ENCODE measurements at places on chromosomes 5 and 9. TPM values are rescaled to one million over a fixed set of nuclear protein-coding genes. Genes with fewer than 3 reads are reported as not detected.

GRCh38 chr5:131394128-131394527 is 130.3 kb downstream of the CDC42SE2 start:
- DNase-seq, result peak; percentile 34

CDKN2A gene
- total RNA-seq, result 0.97 TPM

- no peak for DNase-seq
These were observed 269.6 kb upstream of the RIOK2 start for GRCh38 chr5:97452646-97453045.

FOXD4 gene
- total RNA-seq, result 0.16 TPM

GRCh38 chr5:180353980-180354452 is 880 bp upstream of the GFPT2 start:
- DNase-seq, result no peak

GRCh38 chr5:19853616-19854240 is 134.3 kb downstream of the CDH18 start:
- no peak for DNase-seq

ECM2 gene
- total RNA-seq, result not detected

DNA sequence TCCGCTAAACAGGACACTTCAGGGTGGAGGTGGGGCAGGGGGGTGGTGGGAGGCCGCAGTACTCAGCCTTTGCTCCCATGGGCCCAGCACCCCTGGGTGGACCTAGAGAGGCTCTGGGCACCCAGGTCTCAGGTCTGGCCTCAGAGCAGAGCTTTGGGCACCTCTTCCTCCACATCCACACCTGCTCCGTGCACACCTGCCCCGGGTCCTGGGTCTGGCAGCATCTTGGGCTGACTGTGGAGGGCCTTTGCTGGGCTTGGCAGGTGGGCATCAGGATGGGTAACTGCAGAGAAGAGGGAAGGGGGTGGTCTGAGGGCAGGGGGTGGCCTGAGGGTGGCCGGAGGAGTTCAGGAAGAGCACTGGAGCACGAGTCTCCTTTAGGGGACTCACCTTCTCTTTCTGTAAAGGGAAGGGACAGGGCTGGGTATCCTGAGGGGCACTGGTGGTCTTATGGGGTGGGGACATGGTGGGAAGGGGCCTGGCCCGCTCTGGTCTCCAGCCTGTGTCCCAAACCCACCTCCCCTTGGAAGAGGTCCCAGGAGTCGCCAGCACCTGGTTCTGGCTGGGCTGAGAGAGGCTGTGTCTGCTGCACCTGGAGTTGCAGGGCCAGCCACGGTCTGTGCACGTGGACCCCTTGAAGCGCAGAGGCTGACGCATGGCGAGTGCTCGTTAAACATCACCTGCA is 106.7 kb upstream of the IER5L start:
- no peak for DNase-seq

PALM2AKAP2 gene
- not detected for total RNA-seq

MYORG gene
- 3.6 TPM for total RNA-seq

- DNase-seq, result no peak
These were observed 179.0 kb downstream of the EBF1 start for GRCh38 chr5:158920736-158921135.

OR1J4 gene
- total RNA-seq, result not detected

DNA sequence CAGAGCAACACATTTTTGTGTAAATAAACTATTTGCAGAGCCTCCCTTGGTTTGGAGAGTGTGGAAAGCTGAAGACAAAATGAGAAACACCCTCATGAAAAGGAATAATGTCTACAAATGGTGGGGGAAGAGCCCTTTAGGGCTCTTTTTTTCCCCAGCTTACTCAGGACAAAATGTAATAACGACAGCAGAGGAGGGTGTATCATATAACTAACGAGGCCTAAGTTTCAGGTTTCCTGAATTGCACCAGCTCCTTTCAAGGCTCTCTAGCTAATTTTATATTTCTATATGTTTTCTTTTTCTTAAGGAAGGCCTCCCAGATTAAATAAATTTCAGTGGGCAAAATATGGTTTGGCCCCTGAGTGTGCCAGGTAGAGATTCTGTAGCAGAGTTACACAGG is 116.3 kb downstream of the FEM1C start:
- no peak for DNase-seq

TMEM252 gene
- not detected for total RNA-seq

DNA sequence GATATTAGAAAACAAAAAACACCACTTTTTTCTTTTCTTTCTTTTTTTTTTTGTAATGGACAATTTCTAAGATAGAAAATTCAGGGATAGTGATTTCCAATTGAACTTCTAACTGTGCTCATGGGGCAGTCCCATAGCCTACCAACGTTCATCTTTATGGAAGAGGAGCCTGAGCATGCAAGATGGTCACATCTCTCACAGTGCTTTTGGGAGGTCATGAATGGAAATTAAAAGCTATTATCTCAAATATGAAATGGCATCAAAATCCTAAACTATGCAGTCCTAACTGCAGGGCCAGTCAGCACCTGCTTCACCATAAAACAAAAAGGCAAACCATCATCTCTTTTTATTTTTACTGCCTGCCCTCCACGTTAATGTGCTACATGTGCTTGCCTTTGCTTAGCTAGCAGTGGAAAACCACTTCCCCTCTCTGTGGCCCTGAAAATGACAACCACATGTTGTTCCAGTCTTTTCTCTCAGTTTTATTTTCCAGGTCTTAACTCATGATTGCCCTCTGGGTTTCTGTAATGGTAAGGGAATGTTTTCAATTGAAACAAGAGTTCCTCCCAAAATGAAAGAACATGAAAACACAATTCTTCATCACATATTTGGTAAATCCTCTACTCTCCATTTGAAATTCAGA is 16.7 kb downstream of the IFNB1 start:
- DNase-seq, result peak; percentile 18

- DNase-seq, result peak; percentile 74
These were observed 90.0 kb downstream of the PRRT1B start for GRCh38 chr9:131635285-131635684.

DNA sequence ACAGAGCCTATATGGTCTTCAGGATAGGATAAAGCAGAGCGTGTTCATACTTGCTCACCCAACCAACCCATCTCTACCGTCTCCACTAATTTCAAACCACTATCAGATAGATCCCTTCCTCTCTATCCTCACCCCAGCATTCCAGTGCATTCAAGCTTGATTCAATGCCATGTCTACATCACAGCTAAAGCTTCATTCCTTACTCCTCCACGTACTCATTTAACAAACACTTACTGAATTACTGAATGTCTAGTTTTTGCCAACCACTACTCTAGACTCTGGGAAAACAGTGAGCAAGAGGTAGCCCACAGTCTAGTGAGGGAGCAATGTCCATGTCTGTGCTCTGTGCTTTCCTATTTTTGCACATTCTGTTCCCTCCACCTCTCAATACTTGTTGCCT is 163.5 kb upstream of the MSX2 start:
- DNase-seq, result no peak

TPPP gene
- 0.08 TPM for total RNA-seq

GRCh38 chr9:112224401-112225289 is 49.5 kb upstream of the SUSD1 start:
- DNase-seq, result no peak

DNA sequence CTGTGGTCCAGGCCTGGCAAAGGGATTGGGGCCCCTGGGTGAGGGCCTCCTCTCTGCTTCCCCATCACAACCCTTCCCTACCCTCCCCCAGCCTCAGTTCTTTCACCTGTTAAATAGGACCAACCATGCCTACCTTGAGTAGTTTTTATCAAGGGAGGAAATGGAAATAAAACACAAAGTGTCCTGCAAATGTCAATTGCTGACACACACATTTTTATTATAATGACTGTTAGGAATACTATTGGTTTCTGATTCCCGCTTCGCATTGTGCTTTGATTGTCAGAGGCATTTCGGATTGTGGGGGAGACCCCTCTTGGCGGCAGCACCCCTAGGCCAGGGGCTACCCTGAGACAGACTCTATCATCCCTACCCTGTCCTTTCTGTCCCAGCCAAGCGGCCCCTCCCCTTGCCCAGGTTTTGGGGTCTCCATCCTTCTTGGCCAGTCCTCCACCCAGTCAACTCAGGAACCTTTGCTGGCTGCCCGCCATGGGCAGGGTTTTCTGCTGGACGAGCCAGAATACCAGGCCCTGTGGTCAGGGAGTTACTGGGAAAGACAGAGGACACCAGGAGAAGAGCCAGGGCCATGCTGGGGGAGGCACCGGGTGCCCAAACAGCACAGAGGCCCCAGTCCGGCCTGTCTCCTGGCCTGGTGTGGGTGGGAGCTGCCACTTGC is 18.4 kb upstream of the TTLL11 start:
- no peak for DNase-seq

- no peak for DNase-seq
These were observed 33.9 kb downstream of the HACD4 start for GRCh38 chr9:20997503-20998076.

GRCh38 chr5:96189987-96190386 is 228.3 kb upstream of the ELL2 start:
- DNase-seq, result no peak

DNA sequence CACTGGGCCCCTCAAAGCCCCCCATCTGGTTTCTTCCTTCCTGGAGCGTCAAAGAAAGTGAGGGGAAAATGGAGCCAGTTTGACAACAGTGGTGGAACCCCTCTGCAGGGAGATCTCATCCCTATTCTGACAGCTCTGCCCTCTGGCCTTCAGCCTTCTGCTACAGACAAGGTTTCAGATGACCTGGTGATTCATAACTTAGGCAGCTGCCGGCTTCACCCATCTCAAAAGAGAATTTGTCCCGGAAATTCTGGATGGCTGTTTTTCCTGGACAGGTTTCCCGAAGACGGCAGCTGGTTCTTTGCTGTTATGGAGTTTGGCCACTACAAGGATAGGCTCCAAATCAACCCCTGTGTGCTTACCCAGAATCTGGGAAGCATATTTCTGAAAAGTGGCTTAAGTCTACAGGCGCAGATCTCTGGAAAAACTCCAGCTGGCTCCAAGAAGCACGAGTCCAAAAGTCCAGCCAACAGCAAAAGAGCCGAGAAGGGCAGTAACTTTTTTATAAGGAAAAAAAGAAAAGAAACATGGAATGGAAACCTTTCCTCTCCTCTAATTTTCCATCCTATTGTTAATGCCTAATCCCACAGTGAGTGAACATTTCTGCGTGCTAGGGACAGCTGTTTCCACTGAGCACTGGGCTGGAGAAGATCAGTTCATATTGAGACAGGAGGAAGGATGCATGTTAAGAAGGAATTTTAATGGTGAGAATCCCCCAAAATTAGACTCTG is 54.5 kb downstream of the ZNF366 start:
- no peak for DNase-seq

DNA sequence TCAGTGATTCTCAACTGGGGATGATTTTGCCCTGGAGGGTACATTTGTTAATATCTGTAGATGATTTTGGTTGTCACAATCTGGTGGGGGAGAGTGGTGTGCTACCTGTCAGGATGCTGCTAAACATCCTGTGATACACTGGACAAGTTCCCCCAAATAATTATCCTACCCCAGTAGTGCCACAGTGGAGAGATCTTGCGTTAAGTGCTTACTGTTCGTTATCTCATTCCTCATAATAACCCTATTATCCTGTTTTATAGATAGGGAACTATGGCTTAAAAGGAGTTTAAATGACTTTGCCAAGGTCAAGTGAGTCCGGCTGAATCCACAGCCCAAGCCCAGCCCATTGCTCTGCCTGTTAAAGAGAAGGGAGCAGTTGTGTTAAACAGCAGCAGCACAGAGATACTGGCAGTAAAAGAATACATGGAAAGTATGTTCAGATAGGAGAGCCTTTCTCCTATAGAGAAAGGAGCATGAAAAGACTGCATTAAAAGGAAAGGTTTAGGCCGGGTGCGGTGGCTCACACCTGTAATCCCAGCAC is 15.4 kb downstream of the CNOT8 start:
- no peak for DNase-seq

- no peak for DNase-seq
These were observed 36.1 kb downstream of the DAP start for GRCh38 chr5:10724781-10725507.

DNA sequence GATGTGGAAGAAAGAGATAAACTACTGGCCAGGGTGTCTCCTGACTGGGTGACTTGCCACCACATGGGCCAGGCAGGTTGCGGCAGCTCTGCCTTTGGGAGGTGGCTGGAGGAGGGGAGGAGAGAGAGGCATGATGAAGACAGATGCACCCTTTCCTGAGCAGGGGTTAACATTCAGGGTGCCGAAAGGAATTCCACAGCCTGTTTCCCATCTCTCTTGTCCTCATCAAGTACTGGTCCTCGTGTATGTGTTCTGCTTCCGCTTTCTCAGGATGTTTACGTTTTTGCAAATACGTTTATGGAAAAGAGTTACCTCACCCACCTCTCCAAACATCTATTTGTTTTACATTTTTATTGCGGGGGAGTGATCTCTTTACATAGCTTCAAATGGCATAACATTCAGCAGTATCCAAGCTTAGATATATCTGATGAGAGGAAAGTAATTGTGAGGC is 73.4 kb downstream of the C9orf85 start:
- no peak for DNase-seq

GRCh38 chr5:67235399-67236110 is 39.0 kb upstream of the CD180 start:
- no peak for DNase-seq

GRCh38 chr5:139738193-139739149 is 57.1 kb upstream of the PSD2 start:
- no peak for DNase-seq

GRCh38 chr5:41414598-41414997 is 95.8 kb downstream of the PLCXD3 start:
- DNase-seq, result no peak

- no peak for DNase-seq
These were observed 59.5 kb upstream of the FBXL7 start for GRCh38 chr5:15440434-15440833.

- DNase-seq, result no peak
These were observed 289.7 kb upstream of the DAP start for GRCh38 chr5:11050596-11051304.

DNA sequence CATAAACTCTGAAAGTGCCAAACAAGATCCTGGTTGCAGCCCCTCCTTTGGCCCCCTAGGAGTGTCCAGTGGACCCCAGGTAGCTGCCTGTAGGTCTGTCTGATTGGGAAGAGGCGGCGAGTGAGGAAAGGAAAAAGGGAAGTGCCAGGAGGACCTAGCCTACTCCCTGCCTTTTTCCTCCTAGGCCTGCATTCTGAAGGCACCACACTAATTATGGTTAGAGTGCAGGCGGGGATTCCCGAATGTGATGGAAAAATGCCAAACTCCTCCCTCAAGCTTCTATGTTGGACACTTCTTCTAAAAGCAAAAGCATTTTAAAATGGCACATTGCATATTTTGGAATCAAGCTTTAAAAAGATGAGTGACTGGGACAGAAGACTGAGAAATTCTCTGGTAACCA is 83.2 kb upstream of the SMIM15 start:
- no peak for DNase-seq

DNA sequence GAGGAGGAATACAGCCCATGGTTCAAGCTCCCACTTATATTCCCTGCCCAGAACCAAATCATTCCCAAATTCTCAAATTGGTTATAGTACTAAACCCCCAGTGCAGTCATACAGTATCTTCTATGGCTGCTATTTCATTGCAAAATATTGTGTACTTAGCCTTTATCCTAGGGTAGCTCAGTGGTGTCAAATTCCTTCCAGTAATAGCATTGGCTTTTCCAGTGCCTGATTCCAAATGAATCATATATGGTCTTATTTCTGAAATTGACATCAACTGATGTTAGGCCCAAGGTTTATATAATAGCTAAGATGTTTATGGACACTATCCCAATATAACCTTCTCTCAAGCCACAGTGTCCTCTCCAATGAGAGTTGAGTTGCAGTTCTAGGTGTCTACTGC is 256.7 kb downstream of the NDUFS4 start:
- DNase-seq, result no peak

Data from activated naive CD8-positive, alpha-beta T cell treated with anti-CD3 and anti-CD28 coated beads for 36 hours (primary cell).